ENCODE measurements at places on chromosomes 7 and 10.
A peak's percentile ranks its signal among the peaks of the same experiment; 100 is the strongest.

DNA sequence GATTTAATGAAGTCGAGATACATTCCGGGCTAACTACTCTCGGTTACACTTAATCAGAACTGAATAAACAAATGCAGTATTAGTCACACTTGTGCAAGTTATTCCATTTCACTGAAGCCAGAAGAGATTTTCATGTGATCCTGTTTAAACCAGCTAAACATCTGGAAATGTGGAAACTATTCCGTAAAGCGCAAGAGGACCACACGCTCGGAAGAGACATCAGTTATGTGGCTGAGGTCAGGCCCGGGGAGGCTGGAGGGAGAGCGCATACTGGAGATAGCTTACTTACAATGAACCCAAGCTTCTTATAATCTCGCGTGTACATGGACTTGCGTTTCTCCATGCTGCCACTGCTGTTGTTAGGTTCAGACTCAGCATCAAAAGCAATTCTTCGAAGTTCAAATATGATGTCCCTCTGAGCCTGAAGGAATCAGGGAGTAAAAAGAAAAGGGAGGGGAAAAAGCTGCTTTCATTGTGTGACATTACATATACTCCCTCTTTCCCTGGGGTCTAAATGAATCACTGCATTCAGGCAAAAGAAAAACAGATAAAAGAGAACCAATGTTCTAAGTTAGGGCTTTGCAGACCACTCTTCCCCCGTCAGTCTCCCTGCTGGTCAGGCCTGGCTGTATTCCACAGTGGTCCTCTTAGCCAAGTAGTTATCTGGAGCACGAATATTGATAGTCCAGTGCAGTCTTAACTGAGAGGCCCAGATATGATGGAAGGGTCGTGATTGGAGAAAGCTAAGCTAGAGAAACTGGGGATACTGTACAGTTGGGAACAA lies 237.4 kb downstream of the ELMO1 start:
- no peak for DNase-seq

GRCh38 chr10:127040756-127041155 lies 135.5 kb downstream of the DOCK1 start:
- no peak for DNase-seq

DNA sequence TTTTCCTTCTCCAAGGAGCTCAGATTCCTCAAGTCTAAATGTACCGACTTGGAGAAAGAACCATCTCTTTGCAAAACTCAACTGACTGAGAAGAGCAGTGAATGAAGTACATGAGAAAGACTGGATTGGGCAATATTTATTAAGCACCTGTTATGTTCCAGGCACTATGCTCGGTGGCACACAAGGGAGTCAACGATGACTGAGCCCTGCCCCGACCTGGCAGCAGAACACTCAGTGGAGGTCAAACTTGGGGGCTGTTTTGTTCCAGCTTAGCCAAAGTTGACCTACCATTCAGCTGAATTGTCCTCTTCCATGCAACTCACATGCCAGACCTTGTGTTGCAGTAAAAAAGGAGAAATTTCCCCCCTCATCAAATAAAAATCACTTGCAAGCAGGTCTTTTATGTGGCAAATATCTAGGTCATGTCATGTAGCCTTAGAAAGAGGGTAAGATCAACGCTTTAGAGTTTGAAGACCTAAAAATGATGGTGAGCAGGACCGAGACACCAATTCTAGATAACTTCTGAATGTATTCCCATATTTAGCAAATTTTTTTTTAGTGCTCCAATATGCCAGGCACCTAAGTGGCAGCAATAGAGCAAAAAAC lies 14.3 kb upstream of the XPNPEP1 start:
- DNase-seq: no peak

DNA sequence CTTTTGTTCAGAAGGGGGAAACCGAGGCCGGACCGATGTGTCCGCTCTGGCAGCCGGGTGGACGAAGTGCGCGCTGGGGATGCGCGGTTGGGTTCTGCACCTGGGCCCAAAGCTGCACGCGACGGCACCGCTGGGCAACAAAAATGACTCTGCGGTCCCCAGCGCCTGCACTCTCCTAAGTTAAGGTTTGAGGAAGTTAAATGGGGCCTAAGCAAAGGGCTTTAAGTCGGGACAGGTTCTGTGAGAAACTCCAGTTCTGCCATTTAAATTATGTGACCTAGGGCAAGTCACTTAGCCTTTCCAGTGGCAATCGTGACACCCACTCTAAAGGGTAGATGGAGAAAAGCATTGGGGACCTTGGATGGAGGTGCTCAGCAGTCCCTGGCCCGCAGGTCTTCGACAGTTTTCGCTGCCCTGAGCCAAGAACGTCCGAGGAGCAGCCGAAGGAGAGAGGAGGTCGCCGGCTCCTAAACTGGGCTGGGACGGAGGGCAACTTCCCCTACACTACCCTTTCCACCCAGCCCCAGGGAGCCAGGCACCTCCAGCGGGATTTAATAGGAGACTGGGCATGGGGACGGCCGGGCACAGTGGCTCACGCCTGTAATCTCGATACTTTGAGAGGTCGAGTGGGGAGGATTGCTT lies 534 bp upstream of the ACBD5 start:
- peak; percentile 44 for DNase-seq

- DNase-seq: no peak
Measured at GRCh38 chr7:42843205-42843800, 68.6 kb downstream of the C7orf25 start.

DNA sequence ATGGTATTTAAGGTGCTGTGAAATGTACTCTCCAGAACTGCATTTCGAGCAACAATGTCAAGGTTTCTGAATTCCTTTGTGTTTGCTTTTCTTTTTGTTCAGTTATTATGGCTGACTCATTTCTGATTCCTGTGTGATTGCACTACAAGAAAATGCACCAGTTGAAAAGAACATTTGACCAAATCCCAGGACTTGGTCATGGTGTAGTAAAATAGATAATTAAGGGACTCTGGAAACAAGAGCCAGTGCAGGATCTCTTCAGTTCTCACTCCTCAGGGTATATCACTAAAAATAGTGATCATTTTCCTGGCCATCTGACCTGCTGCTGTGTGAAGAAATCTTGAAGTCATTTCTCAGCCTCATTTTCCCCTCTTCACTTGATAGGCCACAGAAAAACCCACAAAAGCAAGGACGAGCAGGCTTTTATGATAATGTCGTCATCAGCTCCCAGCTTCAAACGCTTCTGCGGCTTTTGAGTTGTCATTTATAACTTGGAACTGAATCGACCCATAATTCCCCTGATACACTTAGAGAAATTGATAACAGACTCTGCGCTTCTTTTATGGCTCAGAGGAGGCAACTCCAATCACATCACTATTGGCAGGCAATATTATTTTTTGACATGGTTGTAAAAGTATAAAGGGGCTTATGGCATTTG lies 274.7 kb downstream of the HDAC9 start:
- DNase-seq: no peak

Measured in NK-92 treated with Interleukin-12 subunit alpha and Interleukin-12 subunit beta, amount 100 ng/mL, for 24 hours (cell line).